ENCODE measurements at places on chromosomes 11 and 22.

DNA sequence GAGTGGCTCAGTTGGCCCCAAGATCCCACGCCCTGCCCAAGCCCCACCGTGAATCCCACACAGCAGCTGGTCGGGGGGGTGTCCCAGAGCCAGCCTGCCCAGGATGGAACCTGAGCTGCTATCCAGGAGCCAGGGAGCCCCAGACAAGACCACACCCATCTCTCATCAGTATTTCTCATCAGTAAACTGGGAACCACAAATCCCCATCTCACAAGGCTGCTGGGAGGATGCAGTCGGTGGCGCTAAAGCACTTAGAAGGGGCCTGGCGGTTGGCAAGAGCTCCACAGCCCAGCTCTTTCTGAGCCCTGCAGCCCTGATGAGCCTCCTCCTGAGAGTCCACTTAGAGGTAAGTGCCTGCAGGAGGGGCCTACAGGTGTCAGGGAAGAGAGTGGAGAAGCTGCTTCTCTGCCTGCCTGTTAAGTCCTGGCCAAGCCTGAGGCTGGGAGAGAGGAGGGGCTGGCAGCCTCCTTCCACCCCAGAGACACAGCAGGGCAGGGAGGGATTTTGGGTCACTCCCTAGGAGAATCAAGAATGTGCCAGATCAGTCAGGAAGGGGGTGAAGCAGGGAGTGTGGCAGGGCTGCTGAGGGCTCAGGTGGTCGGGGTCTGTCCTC, 6.1 kb downstream of the FADS3 start:
- DNase-seq = no peak

DNA sequence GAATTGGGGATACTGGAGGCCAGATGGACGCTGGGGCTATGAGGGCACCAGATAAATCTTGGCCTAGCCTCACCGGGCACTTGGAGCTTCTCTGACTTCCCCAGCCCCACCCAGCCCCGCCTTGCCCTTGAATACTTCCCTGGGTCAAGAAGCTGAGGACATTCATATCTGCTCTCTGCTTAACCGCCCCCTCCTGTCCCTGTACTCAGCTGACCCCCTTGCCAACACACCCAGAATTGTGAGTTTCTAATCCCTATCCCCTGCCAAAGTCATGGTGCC, 22.0 kb downstream of the FADS3 start:
- no peak for DNase-seq

GRCh38 chr22:47692811-47693210, 930.4 kb downstream of the TBC1D22A start:
- no peak for DNase-seq

- DNase-seq = no peak
These were observed 20.2 kb downstream of the RFPL1 start for GRCh38 chr22:29458551-29458950.

- DNase-seq = no peak
These were observed 413.4 kb downstream of the MN1 start for GRCh38 chr22:27388090-27388600.

DNA sequence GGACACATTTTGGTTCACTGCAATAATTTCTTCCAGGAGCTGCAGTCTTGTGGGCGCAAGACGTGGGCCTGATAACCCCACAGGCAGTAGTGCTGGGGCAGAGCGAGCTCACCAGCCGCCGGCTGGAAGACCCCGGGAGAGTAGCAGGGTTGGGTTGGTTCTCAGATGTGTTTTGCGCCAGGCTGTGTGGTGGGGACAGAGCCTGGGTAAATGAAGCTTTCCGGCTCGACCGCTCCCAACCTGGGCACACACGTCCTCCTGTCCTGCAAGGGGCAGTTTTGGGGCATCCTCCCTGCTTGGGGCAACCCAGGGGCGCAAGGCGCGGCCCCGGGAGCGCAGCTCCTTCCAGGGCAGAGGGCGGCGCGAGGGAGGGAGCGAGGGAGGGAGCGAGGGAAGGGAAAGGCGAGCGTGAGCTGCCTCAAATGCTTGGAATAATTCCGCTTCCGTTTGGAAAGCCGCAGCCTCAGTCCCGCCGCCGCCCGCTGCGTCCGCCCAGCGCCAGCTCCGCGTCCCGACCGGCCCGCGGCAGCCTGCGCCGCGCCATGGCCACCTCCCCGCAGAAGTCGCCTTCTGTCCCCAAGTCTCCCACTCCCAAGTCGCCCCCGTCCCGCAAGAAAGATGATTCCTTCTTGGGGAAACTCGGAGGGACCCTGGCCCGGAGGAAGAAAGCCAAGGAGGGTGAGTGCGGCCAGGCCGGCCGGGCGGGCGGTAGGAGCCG, at the start of gene PARVA:
PARVA (plus strand) TSS at position 466 of the 718 bp plus-strand sequence; CDS start at position 543, 77 bp downstream.
- DNase-seq = peak; percentile 37

DNA sequence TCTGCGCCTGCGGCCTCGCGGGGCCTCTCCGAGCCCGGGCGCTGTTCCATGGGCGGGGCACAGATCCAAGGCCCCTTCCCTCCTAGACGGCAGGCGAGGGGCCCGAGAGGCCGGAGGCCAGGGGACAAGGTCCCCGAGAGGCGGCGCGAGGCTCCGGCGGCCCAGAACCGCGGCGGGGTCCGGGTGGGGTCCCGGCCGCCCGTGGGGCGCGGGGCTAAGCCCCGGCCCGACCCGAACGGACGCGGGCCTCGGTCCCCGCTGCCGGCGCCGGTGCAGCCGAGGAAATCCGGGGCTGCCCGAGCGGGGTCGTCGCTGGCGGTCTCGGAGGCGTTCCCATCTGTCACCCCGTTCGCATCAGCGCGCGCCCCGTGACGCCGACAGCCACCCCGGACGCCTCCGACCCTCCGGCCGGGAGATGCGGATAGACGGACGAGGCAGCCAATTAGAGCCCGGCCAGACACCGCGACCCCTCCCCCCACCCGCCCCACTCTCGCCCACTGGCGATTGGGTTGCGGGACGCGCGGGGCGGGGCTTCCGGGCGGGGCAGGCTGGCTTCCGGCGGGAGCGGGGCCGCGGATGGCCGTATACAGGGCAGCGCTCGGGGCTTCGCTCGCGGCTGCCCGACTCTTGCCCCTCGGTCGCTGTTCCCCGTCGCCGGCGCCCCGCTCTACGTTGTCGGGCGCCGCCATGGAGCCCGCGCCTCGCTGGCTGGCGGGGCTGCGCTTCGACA, at the start of gene SELENOO:
SELENOO (plus strand) TSS at position 551 of the 730 bp plus-strand sequence; CDS start at position 577, 26 bp downstream.
- DNase-seq = peak; percentile 44
